ENCODE measurements at places on chromosomes 2 and 18.

GRCh38 chr2:223877721-223878410, 40.5 kb upstream of the AP1S3 start:
- DNase-seq = no peak

- no peak for DNase-seq
Measured at GRCh38 chr2:236947294-236947693, 138.4 kb upstream of the COPS8 start.

DNA sequence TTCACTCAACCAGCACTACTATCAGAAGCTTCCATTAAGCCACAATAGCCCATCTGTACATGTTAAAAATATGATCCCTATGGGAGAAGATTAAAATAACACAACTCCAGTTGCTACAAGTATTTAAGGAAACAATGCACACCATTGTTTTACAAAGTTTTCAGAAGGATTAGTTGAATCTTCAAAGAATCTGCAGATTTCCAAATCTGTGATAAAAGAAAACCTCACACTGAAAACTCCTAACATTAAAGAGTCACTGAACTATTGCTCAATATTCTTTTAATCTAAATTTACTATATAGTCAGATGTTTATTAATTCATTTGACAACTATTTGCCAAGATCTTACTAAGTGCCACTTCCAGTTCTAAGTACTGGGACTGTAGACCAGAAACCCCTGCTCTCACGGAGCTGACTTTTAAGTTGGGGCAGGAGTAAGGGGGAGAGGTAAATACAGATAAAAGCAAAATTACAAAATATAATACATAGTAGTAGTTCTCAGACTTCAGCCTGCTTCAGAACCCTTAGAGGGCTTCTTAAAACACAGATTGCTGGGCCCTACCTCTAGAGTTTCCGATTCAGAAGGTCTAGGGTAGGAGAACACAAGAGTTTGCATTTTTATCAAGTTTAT, 94.4 kb downstream of the STK39 start:
- no peak for DNase-seq

GRCh38 chr2:232863996-232864395, 6.1 kb upstream of the SNORC start:
- no peak for DNase-seq

DNA sequence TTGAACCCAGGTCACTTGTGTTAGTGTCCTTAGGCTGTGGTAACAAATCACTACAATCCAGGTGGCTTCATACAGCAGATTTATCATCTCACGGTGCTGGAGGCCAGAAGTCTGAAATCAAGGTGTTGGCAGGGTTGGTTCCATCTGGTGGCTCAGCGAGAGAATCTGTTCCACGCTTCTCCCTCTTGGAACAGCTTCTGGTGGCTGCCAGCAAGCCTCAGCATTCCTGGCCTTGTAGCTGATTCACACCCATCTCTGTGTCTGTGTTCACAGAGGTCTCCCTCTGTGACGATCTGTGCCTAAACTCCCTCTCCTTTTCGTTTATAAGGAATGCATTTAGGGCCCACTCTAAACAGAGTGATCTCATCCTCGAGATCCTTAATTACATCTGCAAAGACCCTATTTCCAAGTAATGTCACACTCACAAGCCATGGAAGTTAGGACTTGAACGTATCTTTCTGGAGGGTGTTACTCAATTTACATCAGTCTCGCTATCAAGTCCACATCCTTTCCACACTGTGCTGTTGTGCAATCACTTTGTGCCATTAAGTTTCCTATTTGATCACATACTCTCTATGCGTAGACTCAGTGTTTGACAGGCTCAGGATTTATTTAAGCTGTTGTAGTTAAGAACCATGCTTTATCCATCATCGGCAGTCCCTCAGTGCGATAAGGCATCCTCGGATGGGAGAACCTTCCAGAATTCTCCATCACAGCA, 164.4 kb downstream of the SOCS6 start:
- no peak for DNase-seq

- DNase-seq = no peak
Measured at GRCh38 chr18:73270920-73271634, 403.3 kb upstream of the NETO1 start.

GRCh38 chr18:74356959-74357358, 41.3 kb downstream of the C18orf63 start:
- no peak for DNase-seq

GRCh38 chr18:38792731-38793130, 1227.1 kb upstream of the CELF4 start:
- no peak for DNase-seq

DNA sequence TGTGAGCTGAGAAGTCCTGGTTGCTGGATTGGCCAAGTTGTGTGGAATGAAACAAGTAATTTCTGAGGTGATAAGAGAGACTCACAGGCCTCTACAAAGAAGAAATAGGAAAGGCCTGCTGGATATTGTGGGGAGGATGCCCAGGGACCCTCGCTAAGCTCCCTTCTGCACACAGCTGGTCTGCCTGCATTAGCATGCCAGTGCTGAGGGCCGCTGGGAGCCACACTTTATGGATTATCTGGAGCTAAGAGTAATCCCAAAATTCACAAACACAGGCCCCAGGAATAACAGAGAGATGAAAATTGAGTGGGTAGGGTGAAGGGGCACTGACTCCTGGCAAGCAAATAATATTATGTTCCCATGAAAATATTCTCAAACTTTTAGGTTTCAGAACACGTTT, 114.9 kb upstream of the SIX3 start:
- DNase-seq = no peak

DNA sequence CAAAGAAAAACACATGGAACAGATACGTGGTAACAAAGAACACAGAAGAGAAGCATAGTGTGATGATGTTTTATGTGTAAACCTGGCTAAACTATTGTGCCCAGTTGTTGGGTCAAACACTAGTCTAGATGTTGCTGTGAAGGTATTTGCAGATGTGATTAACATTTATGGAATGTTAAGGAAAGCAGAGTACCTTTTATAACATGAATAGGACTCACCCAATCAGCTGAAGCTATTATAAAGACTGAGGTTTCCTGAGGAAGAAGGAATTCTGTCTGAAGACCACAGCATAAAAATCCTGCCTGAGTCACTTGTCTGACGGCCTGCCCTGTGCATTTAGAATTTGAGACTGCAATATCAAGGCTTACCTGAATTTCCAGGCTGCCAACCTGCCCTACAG, 253.1 kb downstream of the DYM start:
- no peak for DNase-seq

DNA sequence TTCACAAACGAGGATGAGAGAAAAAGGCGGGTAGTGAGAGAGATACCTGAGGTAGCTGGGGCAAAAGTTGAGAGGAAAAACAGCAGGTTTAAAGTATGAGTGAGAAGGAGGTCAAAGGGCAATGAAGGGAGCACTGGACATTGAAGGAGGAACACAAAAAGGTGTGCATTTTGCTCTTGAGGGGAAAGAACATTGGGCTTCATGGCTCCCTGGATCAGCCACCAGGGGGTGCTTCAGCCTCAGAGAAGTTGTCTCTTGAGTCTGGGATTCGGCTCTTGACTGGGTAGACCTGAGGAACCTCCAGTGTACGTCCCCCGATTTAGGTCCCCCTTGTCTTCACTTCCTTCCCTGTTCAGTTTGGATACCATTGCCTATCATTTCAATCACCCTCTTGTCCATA, 128.5 kb downstream of the RAPGEF4 start:
- DNase-seq = no peak

Data from cortex of kidney (tissue), 1 donor.